ENCODE measurements at places on chromosomes 12 and 14.

- DNase-seq = no peak
These were observed 11.9 kb upstream of the SMARCD1 start for GRCh38 chr12:50073206-50073605.

- peak; percentile 76 for DNase-seq
These were observed 628 bp upstream of the TSHR start for GRCh38 chr14:80954687-80955299.

DNA sequence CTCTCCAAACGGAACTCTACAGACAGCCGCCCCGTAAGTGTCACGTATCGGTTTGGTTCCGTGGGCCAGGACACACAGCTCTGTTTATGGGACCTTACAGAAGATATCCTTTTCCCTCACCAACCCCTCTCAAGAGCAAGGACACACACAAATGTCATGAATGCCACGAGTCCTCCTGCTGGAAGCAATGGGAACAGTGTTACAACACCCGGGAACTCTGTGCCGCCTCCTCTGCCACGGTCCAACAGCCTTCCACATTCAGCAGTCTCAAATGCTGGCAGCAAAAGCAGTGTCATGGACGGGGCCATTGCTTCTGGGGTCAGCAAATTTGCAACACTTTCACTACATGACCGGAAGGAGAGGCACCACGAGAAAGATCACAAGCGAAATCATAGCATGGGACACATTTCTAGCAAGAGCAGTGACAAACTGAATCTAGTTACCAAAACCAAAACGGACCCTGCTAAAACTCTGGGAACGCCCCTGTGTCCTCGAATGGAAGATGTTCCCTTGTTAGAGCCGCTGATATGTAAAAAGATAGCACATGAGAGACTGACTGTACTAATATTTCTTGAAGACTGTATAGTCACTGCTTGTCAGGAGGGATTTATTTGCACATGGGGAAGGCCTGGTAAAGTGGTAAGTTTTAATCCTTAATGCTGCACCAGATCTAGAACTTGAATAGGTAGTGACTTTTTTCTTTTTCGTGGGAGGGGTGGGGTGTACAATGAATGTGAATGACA, 69.7 kb downstream of the WDR20 start:
- DNase-seq = peak; percentile 76

- no peak for DNase-seq
These were observed 836.7 kb upstream of the FOXG1 start for GRCh38 chr14:27929797-27930347.

GRCh38 chr14:96568621-96569020, 66.4 kb downstream of the PAPOLA start:
- no peak for DNase-seq

- no peak for DNase-seq
These were observed 130.6 kb upstream of the MYF6 start for GRCh38 chr12:80576641-80577418.

DNA sequence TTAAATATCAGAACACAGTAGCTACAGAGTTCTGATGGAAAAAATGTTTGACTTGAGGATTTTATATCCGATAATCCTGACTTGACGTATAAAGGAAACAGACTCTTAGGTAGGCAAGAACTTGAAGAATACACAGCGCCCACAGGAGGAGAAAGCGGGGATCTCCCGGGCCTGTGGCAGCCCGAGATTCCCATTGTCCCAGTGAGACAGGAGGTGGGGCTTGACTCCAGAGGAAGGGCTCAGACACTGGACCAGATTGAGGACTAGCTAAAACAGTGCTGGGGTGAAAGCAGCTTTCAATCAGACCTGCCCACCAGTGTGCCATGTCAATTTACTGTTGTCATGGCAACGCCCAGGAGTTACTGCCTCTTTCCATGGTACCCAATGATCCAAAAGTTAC, 51.1 kb upstream of the C14orf180 start:
- no peak for DNase-seq

- DNase-seq = no peak
These were observed 617.5 kb downstream of the VRK1 start for GRCh38 chr14:97414718-97415098.

GRCh38 chr14:89856871-89857345, 97.6 kb downstream of the EFCAB11 start:
- DNase-seq = no peak

All from kidney glomerular epithelial cell (primary cell).